ENCODE measurements at places on chromosomes 3 and 15.
A peak's percentile ranks its signal among the peaks of the same experiment; 100 is the strongest.

GRCh38 chr3:160671231-160671630 lies 5.7 kb upstream of the ARL14 start:
- H3K27ac ChIP-seq: no peak overlapping the region
- H3K36me3 ChIP-seq: no peaks in the 10 kb centered on the region
- no peak for DNase-seq
- H3K4me1 ChIP-seq: no peaks in the 10 kb centered on the region

DNA sequence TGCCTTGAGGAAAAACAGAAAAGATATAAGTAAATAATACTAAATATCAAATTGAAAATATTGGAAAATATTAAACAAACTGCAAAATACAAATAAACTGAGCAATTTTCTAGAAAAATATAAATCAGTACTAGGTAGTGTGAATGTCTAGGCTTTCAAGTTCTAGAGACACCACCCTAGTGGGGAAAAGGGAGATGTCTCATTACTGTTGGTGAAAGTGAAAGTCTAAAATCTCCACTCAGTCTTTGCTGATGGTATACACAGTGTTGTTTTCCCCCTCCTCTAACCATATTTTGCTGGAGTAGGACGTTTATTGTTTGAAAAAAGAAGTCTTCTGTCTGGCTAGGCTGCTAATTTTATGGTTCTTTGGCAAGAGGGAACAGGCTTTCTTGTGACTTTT lies 1368.9 kb downstream of the OTOL1 start:
- H3K27ac ChIP-seq: no peak overlapping the region
- DNase-seq: no peak
- no peaks in the 10 kb centered on the region for H3K36me3 ChIP-seq
- H3K27me3 ChIP-seq: no peaks in the 10 kb centered on the region
- H3K4me3 ChIP-seq: no peak overlapping the region
- no peaks in the 10 kb centered on the region for H3K4me1 ChIP-seq

GRCh38 chr3:117136003-117136402 lies 426.4 kb downstream of the TUSC7 start:
- H3K27me3 ChIP-seq: no peaks in the 10 kb centered on the region
- no peaks in the 10 kb centered on the region for H3K4me1 ChIP-seq
- no peak overlapping the region for H3K27ac ChIP-seq
- H3K4me3 ChIP-seq: no peak overlapping the region
- H3K36me3 ChIP-seq: no peaks in the 10 kb centered on the region
- DNase-seq: no peak

DNA sequence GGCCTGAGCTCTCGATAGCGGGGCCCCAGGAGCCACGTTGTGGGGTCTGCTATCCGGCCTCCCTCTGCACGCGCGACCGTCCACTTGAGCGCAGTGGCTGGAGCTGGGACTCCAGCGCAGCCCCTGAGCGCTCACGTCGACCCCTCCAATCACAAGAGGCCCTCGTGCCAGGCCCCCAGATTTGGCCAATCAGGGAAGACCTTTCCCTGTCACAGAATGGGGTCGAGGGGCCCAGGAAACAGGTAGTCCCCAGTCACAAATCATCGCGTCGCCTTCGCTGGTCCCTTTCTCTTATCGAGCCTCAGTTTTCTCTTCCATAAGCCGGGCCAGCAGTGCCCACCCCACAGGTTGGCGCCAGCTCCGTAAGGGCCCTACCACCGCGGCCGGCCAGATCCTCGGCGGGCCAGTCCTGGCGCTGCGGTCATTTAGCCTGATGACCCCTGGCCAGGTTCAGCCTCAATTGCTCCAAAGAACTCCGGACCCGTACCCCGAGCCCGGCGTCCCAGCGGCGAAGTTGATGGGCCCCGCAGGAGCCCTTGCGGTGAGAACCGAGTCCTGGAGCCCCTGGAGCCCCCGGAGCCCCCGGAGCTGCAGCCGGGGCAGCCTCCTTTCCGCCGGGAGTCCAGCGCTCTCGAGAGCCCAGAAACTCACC lies 435 bp downstream of the ALDH1L1 start:
- no peaks in the 10 kb centered on the region for H3K36me3 ChIP-seq
- DNase-seq: peak; percentile 38
- H3K27me3 ChIP-seq: no peaks in the 10 kb centered on the region
- peak overlapping the region; percentile 37 for H3K4me3 ChIP-seq
- peak overlapping the region; percentile 74 for H3K27ac ChIP-seq

- no peaks in the 10 kb centered on the region for H3K4me1 ChIP-seq
- no peak overlapping the region for H3K27ac ChIP-seq
- peaks cover 3% of the 10 kb centered on the region for H3K36me3 ChIP-seq
- no peak overlapping the region for H3K4me3 ChIP-seq
Observed at GRCh38 chr3:24562895-24563294, 68.2 kb upstream of the THRB start.

DNA sequence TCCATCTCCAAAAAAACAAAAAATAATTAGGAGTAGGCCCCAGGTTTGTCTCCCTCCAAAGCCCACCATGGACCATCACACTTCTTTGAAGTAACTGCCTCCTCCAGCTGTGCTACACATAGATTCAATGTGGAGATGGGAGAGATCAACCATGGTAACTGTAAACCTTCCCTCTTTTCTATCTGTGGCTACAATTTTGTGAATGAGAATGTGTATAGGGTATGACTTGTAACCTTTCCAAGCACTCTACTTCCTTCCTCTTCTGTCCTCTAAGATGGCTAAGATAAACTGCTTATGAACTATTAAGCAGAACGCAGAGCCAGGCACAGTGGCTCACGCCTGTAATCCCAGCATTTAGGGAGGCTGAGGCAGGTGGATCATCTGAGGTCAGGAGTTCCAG lies 55.5 kb upstream of the ATP11B start:
- H3K27ac ChIP-seq: no peak overlapping the region
- H3K27me3 ChIP-seq: no peaks in the 10 kb centered on the region
- H3K4me1 ChIP-seq: no peaks in the 10 kb centered on the region
- H3K4me3 ChIP-seq: no peak overlapping the region
- H3K36me3 ChIP-seq: no peaks in the 10 kb centered on the region

GRCh38 chr3:155079468-155079745 lies 712 bp upstream of the MME start:
- H3K36me3 ChIP-seq: no peaks in the 10 kb centered on the region
- H3K27ac ChIP-seq: peak overlapping the region; percentile 66
- H3K4me3 ChIP-seq: peak overlapping the region; percentile 63
- peak; percentile 18 for DNase-seq

DNA sequence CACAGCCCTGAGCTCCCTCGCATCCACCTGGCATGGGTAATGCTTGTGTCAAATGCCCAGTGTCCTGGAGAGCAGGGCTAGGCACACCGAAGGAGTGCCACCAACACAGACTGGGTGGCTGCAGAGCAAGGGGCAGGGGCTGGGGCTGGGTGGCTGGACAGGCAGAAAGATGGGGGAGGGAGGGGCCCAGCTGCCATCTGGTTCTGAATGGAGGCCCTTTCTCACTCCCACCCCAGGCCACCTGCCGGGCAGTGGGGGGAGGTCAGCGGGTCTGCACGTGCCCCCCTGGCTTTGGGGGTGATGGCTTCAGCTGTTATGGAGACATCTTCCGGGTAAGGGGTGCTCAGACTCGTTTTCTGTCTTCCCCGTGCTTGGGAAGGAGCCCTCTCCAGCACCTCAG lies 17.0 kb downstream of the STAB1 start:
- H3K4me1 ChIP-seq: no peaks in the 10 kb centered on the region
- no peaks in the 10 kb centered on the region for H3K27me3 ChIP-seq
- H3K27ac ChIP-seq: no peak overlapping the region
- H3K36me3 ChIP-seq: no peaks in the 10 kb centered on the region
- H3K4me3 ChIP-seq: no peak overlapping the region

- no peaks in the 10 kb centered on the region for H3K27me3 ChIP-seq
- no peak overlapping the region for H3K27ac ChIP-seq
- DNase-seq: no peak
- no peaks in the 10 kb centered on the region for H3K36me3 ChIP-seq
- no peak overlapping the region for H3K4me3 ChIP-seq
Observed at GRCh38 chr3:39075910-39076309, 24.1 kb downstream of the WDR48 start.

DNA sequence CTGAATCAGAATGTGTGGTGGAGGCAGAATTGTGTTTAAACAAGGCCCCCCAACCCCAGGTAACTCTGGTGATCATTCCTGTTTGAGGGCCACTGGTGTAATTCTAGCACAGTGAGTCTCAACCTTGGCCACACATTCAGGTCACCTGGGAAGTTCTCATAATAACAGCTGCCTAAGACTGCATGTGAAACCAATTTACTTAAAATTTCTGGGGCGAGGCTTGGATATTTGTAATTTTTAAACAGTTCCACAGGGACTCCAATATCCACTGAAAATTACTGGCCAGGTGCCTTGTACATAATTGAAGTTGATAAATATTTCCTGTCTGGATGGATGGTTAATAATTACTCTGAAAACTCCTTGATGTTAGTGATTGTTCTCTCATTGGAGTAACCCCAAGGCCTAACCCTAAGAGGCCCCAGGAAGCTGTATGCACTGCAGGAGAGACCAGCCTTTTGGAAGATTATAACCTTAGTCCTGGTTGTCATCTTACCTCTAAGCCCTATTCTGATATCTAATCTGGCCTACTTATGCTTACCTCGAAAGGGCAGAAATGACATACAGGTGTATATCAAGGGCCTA lies 25.7 kb upstream of the EPHB1 start:
- H3K4me1 ChIP-seq: no peaks in the 10 kb centered on the region
- no peak overlapping the region for H3K4me3 ChIP-seq
- peak overlapping the region; percentile 82 for H3K27ac ChIP-seq
- H3K36me3 ChIP-seq: no peaks in the 10 kb centered on the region
- H3K27me3 ChIP-seq: no peaks in the 10 kb centered on the region

GRCh38 chr15:64305261-64305660 lies 50.7 kb downstream of the CSNK1G1 start:
- H3K4me3 ChIP-seq: no peak overlapping the region
- DNase-seq: no peak

DNA sequence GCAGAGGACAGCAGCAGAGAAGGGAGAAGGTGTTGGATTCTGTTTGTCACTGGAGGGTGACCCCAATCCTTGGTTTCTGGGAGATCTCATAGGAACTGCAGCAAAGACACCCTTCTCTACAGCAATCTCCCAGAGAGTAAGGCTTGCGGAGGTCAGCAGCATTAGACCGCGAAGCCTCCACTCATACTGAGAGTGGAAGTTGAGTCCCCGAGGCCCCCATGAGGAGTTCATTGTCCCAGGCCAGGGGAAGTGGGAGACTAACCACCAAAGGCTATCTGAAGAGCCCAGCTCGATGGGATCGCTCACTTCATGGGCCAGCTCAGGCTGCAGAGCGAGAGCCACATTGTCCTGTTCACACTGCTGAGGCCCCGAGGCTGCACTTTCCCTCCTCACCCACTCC lies 44.6 kb downstream of the GLDN start:
- H3K27me3 ChIP-seq: no peaks in the 10 kb centered on the region
- H3K36me3 ChIP-seq: no peaks in the 10 kb centered on the region
- no peak overlapping the region for H3K4me3 ChIP-seq
- no peaks in the 10 kb centered on the region for H3K4me1 ChIP-seq
- H3K27ac ChIP-seq: no peak overlapping the region

- H3K36me3 ChIP-seq: no peaks in the 10 kb centered on the region
- no peak for DNase-seq
- H3K4me1 ChIP-seq: no peaks in the 10 kb centered on the region
- no peak overlapping the region for H3K4me3 ChIP-seq
Observed at GRCh38 chr3:187987924-187988323, 166.0 kb upstream of the LPP start.

- H3K27ac ChIP-seq: no peak within 1 kb of the TSS
- DNase-seq: no peak
- H3K36me3 ChIP-seq: no peaks in the 10 kb centered on the region
- no peaks in the 10 kb centered on the region for H3K4me1 ChIP-seq
Observed at GRCh38 chr15:34754674-34755418, at the start of gene GJD2. TSS of gene GJD2 (minus strand) at chr15:34754998. CDS start at chr15:34754488, 510 bp downstream.

DNA sequence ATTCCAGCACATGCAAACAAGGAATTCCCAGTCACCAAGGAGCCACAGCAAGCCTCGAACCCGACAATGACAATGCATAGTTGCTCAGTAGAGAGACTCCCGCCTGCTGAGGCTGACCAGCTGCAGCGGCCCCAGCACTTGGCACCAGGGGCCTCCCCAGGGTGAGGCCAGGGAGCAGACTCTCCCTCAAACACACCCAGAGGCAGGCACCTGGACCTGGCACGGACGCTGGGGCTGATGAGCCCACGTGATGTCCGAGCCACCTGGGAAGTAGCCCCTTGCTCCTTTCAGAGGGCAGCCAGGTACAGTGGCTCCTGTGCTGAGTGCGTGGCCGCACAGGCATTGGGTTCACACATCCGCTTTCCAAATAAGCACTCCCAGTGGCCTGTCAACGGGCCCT lies 315.9 kb upstream of the TGFBR2 start:
- no peaks in the 10 kb centered on the region for H3K36me3 ChIP-seq
- peaks cover 11% of the 10 kb centered on the region for H3K4me1 ChIP-seq
- DNase-seq: no peak
- no peak overlapping the region for H3K4me3 ChIP-seq
- H3K27me3 ChIP-seq: no peaks in the 10 kb centered on the region

- H3K36me3 ChIP-seq: no peaks in the 10 kb centered on the region
- H3K4me3 ChIP-seq: no peak overlapping the region
- H3K27me3 ChIP-seq: no peaks in the 10 kb centered on the region
- H3K27ac ChIP-seq: no peak overlapping the region
- no peaks in the 10 kb centered on the region for H3K4me1 ChIP-seq
Observed at GRCh38 chr3:190205739-190206138, 85.0 kb upstream of the P3H2 start.

DNA sequence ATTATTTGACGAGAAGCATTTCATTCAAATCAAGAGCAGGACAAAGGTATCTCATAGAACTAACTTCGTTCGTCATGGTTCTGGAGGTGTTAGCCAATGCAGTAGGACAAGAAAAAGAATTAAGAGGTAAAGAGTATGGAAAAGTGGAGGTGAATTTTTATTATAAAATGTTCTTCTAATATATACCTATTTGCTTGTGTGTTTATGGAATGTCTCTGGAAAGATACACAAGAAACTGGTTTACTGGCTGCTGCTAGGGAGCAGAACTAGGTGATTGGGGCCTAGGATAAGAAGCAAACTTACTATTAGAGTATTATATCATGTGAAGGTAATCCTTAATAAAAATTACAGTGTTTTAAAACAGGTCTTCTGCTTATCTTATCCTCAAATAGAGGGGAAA lies 30.9 kb upstream of the TATDN2 start:
- H3K4me3 ChIP-seq: no peak overlapping the region
- no peaks in the 10 kb centered on the region for H3K4me1 ChIP-seq
- no peak overlapping the region for H3K27ac ChIP-seq
- DNase-seq: no peak
- no peaks in the 10 kb centered on the region for H3K27me3 ChIP-seq
